Effector CD4-positive, alpha-beta T cell (primary cell): ENCODE measurements at places on chromosomes 5 and 9.

DNA sequence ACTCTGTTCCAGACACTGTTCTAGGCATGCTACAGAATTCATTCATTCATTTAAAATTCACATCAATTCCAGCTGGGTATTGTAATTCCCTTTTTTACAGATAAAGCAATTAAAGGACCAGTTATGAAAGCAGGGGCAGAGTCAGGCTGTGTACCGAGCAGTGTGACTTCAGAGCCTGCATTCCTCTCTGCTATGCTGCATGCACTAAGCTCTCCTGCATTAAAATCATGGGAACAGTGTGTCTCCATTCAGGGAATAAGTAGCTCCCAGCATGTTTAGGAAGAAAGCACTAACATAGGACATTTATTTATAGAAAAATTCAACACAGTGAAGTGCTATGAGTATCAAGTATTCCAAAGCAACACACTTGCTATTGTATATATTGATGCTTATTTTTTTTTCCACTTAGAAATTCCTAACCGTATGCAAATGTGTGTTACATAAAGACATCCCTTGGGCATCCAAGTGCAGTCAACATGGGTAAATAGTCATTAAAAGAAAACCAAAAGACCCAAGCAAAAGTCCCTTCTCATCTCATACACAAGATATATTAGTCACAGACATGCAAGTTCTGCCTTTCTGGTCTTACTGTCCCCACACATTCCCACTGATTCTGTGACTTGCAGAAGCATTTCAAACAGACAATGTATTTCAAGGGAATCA lies 173.7 kb downstream of the GABRB2 start:
- DNase-seq = no peak

GRCh38 chr9:77020413-77021290 lies 1.2 kb downstream of the FOXB2 start:
- DNase-seq = no peak

DNA sequence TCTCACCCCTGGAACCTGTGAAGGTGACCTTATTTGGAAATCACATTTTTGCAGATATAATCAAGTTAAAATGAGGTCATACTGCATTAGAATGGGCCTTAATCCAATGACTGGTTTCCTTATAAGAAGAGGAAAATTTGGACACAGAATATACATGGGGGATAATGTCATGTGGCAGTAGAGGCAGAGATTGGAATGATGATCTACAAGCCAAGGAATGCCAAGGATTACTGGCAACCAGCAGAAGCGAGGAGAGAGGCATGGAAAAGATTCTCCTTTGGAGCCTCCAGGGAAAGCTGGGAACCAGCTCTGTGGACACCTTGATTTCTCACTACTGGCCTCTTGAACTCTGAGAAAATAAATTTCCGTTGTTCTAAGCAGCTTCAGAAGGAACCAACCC lies 20.2 kb upstream of the CEP78 start:
- no peak for DNase-seq

DNA sequence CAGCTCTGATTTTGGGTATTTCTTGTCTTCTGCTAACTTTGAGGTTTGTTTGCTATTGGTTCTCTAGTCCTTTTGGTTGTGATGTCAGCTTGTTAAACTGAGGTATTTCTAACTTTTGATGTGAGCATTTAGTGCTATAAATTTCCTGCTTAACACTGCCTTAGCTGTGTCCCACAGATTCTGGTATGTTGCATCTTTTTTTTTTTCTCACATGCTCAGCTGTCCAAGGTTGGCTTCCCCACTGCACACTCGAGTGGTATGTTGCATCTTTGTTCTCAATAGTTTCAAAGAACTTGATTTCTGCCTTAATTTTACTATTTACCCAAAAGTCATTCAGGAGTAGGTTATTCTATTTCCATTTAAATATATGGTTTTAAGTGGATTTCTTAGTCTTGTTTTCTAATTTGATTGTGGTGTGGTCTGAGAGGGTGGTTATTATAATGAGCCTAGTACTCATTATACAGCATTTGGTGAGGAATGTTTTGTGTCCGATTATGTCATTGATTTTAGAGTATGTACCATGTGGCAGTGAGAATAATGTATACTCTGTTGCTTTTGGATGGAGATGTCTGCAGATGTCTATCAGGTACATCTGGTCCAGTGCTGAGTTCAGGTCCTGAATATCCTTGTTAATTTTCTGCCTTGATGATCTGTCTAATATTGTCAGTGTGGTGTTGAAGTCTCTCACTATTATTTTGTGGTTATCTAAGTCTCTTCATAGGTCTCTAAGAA lies 42.2 kb upstream of the IFNE start:
- DNase-seq = no peak

- DNase-seq = no peak
Measured at GRCh38 chr5:74321326-74321725, 319.2 kb downstream of the ENC1 start.

DNA sequence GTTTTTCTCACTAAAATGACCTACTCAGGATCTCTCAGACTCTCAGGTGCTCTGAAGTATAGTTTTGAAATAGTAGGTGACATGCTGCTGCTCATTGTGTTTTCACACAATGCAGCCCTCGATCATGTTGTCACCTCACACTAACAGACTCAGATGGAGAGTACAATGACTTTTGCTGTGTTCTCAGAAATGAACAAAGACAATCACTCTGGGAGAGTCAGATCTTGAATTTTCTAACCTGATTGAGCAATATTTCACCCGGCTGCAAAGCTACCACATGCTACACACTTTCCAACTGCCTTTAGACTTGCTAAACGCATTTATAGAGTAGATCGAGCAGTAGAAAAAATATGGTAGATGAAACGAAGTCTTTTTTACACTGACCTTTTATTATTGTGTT lies 113.4 kb downstream of the ST8SIA4 start:
- no peak for DNase-seq

- no peak for DNase-seq
Measured at GRCh38 chr5:171494452-171495121, 75.1 kb downstream of the FGF18 start.

- DNase-seq = no peak
Measured at GRCh38 chr5:137462265-137462590, 36.9 kb downstream of the SPOCK1 start.

DNA sequence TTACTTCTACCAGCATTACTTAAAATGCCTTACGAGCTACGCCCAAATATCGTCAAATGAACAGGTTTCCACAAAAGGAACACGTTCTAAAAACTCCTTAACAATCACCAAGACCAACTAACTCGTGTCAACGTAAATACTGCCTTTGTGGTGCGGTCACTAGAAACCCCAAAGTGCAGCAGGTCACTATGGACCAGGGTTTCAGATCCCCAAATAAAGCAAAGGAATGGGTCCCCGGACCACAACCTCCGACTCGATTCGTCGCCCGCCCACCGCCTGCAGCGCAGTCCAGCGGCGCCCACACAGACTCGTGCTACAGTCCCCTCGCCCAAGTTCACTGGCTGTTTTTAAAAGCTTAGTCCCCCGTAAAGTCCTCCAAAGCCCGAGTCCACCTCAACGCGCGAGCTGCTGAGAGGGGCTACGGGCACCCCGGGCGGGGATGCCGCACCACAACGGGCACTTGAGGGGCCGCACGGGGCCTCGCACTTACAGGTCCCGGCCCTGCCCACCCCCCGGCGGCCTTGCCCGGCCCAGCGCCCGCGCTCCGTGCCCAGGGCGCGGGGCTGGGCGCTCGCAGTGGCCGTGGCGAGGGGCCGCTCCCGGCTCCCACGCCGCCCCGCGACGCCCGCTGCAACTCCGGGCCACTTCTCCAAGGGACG lies 1.1 kb downstream of the NFIB start:
- DNase-seq = no peak

DNA sequence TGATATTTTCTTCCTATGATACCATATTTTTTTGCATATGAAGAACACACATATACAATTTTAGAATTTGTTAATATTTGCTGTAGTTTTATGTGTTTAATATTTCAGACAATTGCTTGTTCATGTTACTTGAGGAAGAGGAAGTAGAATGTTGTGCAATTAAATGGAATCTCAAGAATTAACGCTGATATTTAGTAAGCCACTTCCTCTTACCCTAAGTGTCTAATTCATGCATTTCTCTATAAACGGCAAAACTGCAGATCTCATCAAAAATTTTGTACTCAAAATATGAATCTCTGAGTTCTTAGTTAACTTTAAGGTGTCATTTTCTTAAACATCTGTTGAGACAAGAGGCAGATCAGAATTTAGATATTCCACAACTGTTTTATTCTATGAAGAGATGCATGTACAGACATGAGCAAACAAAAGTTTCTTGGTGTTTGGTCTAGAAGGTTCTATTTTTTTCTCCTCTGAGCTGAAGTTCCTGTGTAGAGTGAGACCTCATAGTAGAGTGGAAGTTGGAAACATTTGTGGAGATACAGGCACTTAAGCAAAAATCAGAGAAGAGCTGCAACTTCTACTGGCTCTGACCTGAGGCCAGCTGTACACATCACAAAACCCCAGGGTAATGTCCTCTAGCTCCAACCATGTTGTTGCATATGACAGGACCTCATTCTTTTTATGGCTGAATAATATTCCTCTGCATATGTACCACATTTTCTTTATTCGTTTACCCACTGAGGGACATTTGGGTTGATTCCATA lies 16.6 kb upstream of the TGFBI start:
- DNase-seq = no peak

DNA sequence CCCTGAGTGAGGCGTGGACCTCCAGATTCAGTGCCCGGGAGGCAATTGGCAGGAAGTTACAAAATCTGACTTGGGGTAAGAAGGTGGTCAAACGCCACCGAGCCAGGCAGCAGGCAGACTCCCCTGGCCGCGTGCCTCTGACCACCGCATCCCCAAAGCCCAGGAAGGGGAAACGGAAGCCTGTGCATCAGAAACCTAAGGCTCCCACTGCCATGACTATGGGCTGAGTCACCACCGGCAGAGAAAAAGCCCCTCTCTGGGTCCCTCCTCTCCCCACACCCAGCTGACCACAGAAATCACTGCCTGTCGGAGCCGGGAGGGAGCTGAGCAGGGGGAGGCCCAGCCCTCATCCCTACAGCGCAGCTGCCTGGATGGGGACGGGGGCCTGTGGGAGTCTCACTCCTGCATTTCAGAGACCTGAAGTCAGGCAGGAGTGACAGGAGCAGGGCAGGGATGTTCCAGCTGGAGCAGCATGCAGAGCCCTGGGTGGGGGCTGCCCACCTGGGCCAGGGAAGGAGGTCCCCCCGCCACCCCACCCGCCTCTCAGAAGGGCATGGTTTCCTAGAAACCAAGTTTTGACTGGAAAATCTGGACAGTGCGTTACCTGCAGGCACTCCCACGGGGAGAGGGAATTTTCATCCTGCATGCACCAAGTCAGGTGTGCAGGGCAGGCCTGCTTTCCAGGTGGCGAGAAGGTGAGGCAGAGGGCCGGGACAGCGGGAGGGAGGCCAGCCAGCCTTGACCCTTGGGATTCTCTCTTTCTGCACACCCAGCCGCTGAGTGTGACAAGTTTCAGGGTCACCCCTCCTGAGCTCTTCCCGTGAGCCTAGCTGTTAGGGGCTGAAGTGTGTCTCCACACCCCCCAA lies 68.2 kb downstream of the LRSAM1 start:
- no peak for DNase-seq

GRCh38 chr9:8857926-8858595 lies 1058.5 kb upstream of the DMAC1 start:
- no peak for DNase-seq

- DNase-seq = no peak
Measured at GRCh38 chr5:1235379-1235778, 10.2 kb downstream of the SLC6A18 start.

- no peak for DNase-seq
Measured at GRCh38 chr5:142316051-142316450, 8.8 kb downstream of the SPRY4 start.

GRCh38 chr5:147393874-147394672 lies 115.8 kb downstream of the DPYSL3 start:
- DNase-seq = no peak

DNA sequence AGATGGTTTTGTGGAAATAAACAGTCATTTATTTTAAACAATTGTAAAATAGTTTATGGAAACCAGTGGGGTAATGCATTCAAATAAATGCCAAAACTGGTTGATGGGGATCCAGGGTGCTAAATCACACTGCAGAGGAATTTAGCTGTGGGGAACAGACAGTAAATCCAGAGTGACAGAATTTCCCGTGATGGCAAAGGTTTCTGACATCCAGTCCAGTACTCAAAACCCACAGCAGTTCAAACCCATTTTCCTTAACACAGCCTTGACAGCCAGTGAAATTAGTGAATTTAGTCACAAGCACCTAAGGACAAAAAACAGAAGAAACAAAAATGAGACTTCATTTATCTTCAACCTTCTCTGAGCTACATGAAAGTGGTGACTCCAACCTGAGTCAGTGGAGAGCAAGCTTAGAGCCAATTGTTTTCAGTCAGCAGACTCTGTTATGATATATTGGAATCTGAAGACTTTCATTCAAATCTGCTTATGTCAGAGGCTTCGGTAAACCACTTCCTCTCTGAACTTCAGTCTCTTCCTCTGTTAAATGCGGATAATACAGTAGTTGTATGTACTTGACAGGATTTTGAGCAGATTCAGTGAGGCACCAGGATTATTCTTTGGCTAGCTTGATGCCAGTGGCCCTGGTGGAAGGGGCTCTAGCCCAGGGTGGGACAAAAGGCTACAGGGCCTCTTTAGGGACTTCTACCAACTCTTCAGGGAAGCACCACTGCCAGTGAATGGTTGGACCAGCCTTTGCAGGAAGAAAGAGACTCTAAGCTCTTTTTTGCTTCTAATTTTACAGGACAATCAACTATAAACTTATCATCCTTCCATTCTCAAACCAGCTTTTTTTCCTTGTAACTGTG lies 185.3 kb downstream of the MAPKAP1 start:
- DNase-seq = no peak

DNA sequence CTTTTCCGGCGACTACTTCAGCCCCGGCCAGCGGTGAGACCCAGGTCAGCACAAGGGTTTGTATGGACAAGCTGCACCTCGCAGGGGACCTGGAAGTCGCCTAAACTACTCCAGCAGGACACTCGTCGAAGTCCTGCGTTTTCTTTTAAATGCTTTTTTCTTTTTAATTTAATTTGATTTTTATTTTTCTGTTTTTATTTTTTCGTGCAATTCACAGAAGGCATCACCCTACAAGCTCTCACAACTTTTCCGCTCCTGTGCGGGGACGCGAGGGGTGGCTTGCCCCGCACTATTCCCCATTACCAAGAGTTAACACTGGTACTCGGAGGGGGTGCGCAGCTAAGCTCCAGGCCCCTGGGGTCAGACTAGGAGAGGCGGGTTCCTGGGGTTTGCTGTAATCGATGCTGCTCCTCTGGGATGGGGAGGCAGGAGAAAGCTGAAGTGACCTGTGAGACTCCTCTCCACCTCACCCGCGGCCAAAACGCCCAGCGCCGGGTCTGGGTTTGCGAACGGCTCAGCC lies 1.3 kb downstream of the EDIL3 start:
- DNase-seq = no peak

GRCh38 chr5:158116965-158117364 lies 258.0 kb upstream of the CLINT1 start:
- DNase-seq = no peak

DNA sequence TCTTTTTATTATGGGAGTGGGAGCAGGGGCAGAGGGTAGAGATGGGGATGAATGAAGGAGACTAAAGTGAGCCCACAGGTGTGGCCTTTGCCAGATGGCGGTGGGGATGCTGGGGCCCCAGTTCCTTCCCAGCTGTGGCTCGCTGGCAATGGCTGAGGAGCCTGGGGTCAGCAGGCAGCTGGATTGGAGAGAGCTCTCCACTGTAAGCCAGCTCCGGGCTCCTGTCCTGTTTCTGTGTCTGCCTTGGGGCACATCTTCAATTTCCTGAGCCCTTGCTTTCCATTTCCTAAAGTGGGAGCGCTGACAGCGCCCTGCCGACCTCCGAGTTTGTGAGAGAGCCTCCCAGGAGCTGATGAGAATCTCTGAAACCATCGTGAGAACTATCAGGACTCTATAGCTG lies 75.6 kb upstream of the SPRY4 start:
- DNase-seq = no peak
